Activated naive CD4-positive, alpha-beta T cell (primary cell): ENCODE measurements at places on chromosomes 7 and 10.
A peak's percentile ranks its signal among the peaks of the same experiment; 100 is the strongest.

- no peak for DNase-seq
Measured at GRCh38 chr7:87058744-87059524, 520 bp downstream of the ELAPOR2 start.

DNA sequence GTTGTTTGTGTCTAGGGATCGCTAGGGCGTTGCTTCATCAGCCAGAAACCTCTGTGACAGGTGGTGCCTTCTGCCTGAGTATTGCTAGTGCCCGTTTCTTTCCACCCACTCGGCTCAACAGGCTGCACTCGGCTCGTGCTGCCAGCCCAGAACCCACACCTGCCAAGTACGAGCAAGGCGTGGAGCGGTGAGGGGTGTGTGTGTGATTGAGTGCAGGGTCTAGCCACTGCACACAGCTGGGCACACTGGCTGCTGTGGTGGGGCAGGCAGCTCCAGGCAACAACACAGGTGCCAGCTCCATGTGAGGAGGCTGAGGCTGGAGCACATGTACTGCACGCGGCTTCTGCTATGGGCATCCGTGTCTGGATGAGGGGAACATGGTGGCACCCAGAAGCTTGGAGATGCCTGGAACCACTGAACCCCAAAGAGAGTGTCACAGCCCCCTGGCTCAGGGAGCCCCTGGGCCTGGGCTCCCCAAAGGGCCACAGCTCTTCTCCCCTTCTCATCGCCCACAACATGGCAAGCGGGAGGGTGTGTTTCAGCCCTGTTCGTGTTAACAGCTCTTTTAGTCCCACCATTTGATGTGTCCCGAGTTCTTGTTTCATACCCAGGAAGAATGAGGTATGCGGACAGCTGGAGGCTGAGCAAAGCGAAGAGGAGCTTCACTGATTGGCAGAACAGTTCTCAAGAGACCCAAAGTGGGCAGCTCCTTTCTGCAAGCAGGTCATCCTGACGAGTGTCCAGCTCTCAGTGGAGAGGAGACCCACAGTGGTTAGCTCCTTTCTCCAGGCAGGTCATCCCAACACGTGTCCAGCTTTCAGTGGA lies 78.1 kb downstream of the HDAC9 start:
- no peak for DNase-seq

GRCh38 chr7:131480384-131481315 lies 75.8 kb downstream of the PODXL start:
- no peak for DNase-seq

GRCh38 chr10:113480851-113481502 lies 71.9 kb upstream of the HABP2 start:
- DNase-seq, result no peak

DNA sequence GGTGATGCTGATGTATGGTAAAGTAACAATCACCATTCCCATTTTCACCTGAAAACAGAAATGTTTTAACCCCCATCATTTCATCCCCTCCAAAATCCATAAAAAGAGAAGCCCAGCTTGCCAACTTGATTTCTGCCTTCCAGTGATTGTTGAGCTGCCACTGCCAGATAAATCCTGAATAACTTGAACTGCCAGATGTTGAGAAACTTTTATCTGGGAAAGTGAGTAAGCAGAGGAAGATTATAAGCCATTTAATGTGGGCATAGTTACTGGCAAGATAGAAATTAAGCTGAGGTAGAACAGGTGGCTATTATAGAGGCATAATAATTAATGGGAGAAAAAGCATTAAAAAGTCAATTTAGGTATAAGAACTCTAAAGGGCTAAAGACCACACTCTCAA lies 534.1 kb downstream of the ANKRD7 start:
- no peak for DNase-seq

- DNase-seq, result no peak
Measured at GRCh38 chr7:131574741-131575140, 18.3 kb upstream of the PODXL start.

DNA sequence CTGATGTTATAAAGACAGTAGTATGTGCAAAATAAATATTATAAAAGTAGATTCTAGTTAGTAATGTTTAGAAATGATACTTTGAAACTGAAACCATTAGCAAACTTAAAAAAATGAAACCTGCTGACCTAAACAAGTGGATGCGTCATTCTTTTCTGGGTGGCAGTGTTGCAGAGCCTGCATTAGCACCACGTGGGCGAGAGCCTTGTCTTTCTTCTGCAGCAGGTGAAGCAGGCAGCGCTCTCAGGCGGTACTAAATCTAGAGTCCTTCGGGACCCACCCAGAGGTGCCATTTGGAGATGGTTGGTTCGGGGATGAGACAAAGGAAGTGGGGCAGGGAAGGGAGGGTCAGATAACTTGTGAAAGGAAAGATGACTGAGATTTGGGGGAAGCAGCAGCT lies 759.1 kb upstream of the IGFBP3 start:
- no peak for DNase-seq

- no peak for DNase-seq
Measured at GRCh38 chr10:104446151-104446550, 92.5 kb downstream of the CFAP58 start.

DNA sequence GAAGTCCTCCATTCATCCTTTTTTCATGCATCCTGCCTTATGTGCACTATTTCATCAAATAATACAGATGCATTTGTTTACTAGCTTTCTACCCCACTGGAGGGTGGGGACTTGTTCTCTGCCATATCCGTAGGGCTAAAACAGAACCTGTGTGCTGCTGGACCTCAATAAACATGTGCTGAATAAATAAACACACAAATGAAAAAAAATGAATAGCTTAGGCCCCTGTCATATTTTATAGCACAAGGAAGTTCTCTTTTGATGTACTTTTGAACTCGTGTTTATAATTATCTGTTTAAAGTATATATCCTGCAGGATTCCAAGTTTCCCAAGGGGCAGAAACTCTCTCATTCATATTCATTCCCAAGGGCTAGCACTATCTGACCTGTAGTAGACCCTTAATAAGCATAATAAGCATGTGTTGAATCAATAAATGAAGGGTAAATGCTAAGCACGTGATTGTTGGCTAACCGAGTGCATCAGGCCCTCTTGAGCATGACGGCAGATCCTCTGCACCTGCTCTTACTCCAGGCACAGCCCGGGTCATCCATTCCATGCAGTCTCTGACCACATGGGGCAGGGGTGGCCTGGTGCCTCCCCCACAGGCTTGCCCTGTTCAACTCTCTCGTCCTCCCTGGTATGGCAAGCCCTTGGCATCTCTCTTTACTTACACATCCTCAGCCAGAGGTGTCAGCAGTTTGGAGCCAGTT lies 474.1 kb upstream of the ZMIZ1 start:
- DNase-seq, result no peak

DNA sequence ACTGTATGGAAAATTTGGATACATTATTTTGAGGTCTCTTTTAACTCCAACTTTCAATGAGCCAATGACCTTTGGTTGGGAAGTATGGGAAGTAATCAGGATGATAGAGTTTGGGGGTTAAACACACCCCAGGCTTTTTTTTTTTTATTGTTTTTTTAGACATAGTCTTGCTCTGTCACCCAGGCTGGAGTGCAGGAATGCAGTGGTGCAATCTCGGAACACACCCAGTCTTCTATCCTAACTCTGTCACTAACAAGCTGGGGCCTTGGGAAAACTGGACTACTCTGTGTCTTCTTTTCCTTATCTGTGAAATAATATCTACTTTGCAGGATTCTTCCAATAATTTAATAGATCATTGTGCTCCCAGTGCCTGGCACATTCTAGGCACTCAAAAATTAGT lies 37.6 kb upstream of the AGBL3 start:
- DNase-seq, result no peak

DNA sequence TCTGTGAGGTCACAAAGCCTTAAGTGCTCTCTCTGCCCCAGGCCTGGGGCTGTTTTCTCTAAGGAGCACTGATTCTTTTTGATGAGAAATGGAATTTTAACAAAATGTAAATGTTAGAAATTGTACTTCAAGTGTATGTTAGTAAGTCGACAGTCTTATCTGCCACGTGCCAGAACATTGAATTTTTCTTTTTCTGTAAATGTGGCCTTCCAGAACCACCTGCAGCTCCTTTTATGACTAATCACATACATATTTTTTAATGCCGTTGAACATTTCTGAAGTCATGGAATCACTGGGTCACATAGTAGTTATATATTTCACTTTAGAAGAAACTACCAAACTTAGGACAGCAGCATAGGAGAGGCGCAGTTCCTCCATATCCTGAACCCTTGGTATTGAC lies 38.0 kb downstream of the UBE3C start:
- no peak for DNase-seq

- DNase-seq, result no peak
Measured at GRCh38 chr10:51112013-51112412, 37.7 kb downstream of the PRKG1 start.

GRCh38 chr7:139775829-139776266 lies 1.9 kb downstream of the HIPK2 start:
- peak; percentile 29 for DNase-seq
